ENCODE measurements at places on chromosomes 4 and X.

DNA sequence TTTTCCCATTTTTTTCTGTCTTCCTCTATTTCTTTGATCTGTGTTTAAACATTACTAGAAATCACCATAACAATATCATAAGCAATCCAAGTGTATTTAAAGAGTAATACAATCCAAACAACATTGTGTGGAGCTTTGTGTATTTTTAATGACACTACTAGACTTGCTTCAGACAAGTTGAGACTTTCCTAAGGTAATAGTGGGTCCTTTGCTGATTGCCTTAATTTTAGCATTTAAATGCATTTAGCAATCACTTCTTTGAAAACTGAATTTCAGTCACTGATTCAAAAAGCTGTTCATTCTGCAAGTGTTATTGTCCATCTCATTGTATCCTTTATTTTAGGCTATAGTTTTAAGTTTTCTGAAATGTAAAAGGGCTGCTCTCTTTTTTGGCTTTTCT, 804.8 kb downstream of the ADGRL3 start:
- DNase-seq: no peak

DNA sequence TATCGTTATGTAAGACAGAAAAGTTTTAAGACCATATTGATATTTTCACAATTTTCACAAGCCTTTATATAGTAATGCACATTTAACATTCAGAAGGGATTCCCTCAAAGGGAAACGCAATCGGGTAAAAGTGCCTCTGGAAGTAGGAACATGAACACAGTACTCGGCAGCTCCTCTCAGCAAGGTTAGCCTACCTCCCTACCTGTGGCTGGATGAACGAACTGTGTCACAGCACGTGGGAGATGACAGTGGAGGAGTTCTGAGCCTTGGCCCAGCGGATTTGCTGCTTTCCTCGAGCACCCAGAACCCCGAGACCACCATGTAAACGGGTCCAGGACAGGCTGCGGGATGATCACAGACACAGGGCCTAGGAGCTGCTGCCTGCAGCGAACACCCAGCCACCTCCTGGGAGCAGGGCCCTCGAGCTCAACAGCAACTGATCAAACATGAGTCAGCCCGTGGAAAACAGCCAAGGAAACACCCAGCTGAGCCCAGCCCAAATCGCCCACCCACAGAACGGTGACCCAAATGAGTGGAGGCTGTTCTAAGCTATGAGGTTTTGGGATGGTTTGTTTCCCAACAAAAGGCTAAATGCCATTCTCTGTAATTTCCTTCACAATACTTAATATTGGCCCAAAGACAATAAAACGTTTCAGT, 30.4 kb downstream of the FAT1 start:
- no peak for DNase-seq

GRCh38 chrX:38754102-38754790, 47.0 kb upstream of the MID1IP1 start:
- peak; percentile 62 for DNase-seq

GRCh38 chr4:106497271-106497670, 128.7 kb upstream of the GIMD1 start:
- no peak for DNase-seq

DNA sequence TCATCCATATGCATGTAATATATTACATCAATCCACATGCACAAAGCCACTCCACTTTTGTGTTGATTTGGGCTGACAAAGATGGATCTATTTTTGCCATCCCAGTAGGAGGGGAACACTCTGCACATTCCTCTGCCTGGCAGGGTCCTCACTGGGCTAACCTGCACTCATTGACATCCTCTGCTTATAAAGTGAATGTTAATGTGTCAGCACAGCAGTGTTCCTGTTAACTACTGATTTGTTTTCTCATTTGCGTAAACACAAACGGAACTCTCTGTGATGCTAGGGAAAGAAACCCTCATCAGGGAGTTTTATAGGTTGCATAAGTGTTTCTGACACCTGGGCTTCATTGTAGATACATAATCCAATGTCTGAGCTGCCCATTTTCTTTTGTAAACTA, 826.0 kb downstream of the RAB28 start:
- DNase-seq: no peak

DNA sequence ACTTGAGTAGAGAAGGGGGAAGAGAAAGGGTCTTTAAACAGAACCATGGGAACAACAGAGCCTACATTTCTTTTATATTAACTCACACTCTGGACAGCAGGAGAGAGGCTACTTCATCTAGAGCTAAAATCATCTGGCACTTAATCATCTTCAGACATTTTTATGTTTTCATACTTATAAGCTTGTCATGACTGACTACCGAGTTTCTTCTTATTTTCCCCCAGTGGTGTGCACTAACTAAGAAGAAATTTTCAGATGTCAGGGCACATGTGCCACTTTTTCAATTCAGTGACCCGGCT, 11.8 kb upstream of the RTL5 start:
- no peak for DNase-seq

GRCh38 chrX:133497356-133497755, 82.1 kb upstream of the GPC4 start:
- DNase-seq: no peak

GRCh38 chr4:182808673-182809416, 108.3 kb downstream of the DCTD start:
- peak; percentile 87 for DNase-seq

DNA sequence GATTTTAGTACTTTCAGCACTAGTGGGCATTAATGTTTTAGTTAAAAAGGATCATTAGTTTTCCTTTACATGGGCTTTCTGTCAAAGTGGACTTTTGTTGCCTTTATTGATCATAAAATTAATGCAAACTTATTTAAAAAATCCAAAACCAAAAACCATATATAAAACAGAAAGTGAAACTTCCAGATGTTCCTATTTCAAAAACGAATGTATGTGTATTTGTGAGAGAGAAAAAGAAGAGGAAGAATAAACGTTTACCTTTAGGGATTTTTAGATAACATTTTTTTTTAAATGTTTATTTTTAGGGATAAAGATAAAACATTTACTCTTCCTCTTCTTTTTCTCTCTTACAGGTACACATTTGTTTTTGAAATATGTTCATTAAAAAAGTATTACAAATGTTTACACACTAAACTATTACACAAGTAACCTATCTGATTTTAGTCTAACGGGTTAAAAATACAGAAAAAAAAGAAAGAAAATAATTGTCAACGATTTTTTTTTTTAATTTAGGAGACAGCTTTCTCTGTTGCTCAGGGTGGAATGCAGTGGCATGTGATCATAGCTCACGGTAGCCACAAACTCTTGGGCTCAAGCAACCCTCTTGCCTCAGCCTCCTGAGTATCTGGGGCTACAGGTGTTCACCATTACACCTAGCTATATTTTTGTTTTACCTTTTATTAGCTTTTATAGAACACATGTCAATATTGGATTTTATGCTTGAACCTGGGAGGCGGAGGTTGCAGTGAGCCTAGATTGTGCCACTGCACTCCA, 16.8 kb upstream of the COX18 start:
- no peak for DNase-seq

- DNase-seq: no peak
These were observed 22.5 kb upstream of the TRIM2 start for GRCh38 chr4:153181700-153182099.

GRCh38 chrX:70033348-70034051, 16.2 kb downstream of the AWAT2 start:
- peak; percentile 60 for DNase-seq

DNA sequence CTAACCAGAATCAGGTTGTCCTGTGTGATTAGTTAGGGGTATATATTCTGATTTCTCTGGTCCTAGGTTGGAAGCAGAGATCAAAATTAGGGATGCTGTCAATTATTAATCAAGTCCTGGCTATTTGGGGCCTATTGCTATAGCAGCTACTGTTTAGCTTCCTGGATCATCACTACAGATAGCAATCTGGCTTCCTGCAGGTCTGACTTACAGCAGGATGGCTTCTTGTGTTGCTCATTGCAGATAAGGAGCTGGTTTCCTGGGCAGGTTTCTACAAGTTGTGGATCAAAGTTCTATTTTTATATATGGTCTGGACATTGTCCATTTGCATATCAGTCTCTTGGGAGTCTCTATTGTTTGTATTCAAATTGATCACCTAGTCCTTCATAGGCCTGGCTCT, 57.7 kb upstream of the C4orf54 start:
- DNase-seq: no peak

DNA sequence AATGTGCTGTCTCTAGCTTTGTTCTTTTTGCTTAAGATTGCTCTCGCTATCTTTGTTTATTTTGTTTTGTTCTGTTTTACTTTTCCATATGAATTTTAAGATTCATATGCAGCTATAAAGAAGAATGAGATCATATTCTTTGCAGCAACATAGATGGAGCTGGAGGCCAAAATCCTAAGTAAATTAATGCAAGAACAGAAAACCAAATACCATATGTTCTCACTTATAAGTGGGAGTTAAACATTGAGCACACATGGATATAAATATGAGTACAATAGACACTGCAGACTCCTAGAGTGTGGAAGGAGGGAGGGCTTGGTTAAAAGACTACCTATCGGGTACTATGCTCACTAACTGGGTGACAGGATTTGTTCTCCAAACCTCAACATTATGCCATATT, 237.8 kb downstream of the TRAM1L1 start:
- no peak for DNase-seq

- DNase-seq: no peak
These were observed 23.0 kb upstream of the RADX start for GRCh38 chrX:106588801-106589200.

DNA sequence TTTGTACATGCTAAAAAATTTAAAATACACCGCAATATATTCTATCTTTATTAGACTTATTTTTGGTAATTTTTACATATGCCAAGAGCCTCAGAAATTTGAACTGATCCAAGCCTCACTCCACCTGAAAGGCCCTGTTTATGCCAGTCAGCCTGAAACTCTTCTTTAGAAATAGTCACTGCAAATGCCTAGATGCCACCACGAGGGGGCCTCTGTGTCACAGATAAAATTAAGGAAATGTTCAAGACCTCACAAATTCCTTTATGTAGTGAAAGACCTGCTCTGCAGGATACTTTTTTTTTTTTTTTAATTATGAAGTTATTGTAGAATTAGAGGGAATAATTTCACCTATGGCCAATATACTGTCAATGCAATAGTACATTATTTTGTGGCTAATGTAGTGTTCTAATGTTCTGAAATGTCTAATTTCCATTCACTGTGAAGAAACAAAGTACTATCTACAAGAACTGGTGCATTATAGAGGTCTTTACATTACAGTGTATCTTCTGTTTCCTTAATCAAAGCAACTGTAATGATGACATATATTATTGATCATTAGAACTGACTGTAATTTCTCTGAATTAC, 69.8 kb downstream of the DTHD1 start:
- DNase-seq: peak; percentile 74

- DNase-seq: no peak
These were observed 112.9 kb upstream of the GPRIN3 start for GRCh38 chr4:89420507-89420906.

- DNase-seq: no peak
These were observed 935.4 kb upstream of the GRIA3 start for GRCh38 chrX:122248681-122249080.

DNA sequence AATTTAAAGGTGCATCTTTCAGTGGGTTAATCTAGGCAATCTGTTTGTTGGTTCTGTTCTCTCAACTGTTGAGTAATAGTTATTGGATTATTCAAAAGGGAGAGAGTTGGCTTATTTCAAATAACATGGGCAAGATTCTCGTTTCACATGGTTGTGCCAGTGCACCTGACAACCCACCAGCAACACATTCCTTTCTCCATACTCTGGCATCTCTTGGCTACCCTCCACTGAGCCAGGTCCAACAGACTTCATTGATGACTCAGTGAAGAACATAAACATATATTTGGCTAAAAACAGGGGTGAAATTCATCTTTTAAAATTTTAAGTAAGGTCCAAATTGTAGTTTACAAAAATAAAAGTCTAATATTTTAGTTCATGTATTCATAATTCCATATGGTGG, 967.2 kb downstream of the RPA4 start:
- DNase-seq: no peak

DNA sequence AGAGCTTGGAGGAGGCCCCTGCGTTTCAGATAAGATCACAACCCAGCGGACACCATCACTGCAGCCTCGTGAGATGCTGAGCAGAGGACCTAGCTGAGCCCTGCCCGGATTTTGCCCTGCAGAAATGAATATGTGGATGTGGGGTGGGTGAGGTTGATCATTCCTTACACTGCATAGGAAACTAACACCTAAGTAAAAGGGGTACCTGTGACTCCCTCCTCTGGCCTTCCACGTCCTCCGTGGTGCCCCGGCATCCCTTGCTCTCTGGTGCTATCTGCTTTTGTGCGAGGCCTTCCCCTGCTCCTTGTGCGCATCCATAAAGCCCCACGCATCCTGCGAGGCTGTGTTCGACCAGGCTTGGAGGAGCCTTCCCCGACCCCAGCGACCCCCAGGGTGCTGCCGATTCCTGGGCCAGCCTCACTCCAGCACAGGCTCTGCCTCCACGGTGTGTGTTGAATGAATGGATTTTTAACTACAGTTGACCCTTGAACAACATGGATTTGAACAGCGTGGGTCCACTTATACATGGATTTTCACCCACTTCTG, 25.6 kb upstream of the GPR78 start:
- no peak for DNase-seq

- no peak for DNase-seq
These were observed 1209.6 kb downstream of the PCDH7 start for GRCh38 chr4:31929676-31930345.

- DNase-seq: peak; percentile 53
These were observed 35.6 kb upstream of the CDKN2AIP start for GRCh38 chr4:183408796-183409195.

GRCh38 chr4:182807767-182808548, 109.2 kb downstream of the DCTD start:
- DNase-seq: no peak

GRCh38 chr4:48853604-48854394, 22.9 kb downstream of the OCIAD1 start:
- DNase-seq: no peak

- DNase-seq: no peak
These were observed 292.3 kb upstream of the FSTL5 start for GRCh38 chr4:162456106-162456505.

- peak; percentile 37 for DNase-seq
These were observed 315.9 kb downstream of the LDB2 start for GRCh38 chr4:16582526-16582925.

- DNase-seq: no peak
These were observed 34.2 kb downstream of the RAI2 start for GRCh38 chrX:17826609-17827496.

DNA sequence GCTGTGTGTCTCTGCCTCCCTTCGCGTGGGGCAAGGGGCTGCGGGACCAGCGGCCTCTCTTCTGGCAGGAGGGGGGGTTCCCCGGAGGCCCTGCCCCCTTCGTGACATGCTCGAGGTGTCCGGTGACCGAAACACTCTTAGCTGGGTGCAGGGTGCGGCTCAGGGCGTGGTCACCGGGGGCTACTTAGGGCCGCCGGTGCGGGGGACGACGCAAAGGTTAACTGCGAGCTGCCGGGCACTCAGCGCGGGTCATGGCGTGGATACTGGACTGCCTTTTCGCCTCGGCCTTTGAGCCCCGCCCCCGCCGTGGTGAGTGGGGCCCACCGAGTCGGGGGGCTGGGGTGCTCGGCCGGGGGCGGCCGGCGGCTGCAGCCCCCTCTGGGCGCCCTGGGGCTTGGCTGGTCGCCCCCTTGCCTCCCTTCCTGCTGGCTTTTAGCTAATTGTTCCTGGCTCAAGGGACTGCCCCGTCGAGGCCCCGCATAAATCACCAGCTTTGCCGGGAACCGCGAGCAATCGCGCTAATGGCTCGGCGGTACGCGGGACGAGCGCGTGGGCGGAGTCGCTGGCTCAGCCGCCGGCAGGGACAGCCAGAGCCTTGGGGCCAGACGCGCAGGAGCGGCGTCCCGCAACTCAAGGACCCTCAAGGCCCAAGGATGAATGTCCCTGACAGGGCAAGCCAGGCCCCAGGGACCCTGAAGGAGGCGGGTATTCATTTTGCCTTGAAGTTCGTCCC, at the start of gene ARHGAP36:
ARHGAP36 (plus strand) TSS at position 211 of the 733 bp plus-strand sequence. CDS start 23,320 bp downstream, outside the sequence.
- no peak for DNase-seq

GRCh38 chrX:153878969-153879653, 6.9 kb downstream of the L1CAM start:
- DNase-seq: peak; percentile 79

Measured in NB4 (cell line).